ENCODE measurements at places on chromosomes 1 and 21.

DNA sequence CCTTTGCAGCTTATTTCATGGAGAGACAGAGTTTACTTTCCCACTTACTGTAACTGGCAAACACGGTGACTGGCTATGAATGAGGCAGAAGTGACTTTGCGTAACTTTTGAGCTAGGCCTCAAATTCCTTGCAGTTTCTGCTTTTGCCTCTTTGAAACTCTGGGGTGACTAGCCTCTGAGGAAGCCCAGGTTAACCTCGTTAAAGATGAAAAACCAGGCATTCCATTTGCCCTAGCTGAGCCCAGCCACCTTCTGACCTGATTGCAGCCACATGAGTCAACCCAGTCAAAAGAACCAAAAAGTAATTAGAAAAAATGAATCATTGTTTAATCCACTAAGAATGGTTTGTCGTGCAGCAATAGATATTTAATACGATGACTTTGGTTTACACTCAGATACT is 20.4 kb downstream of the PRMT6 start:
- no peak for DNase-seq

- no peak for DNase-seq
Measured at GRCh38 chr1:151537112-151537511, 3.0 kb upstream of the TUFT1 start.

DNA sequence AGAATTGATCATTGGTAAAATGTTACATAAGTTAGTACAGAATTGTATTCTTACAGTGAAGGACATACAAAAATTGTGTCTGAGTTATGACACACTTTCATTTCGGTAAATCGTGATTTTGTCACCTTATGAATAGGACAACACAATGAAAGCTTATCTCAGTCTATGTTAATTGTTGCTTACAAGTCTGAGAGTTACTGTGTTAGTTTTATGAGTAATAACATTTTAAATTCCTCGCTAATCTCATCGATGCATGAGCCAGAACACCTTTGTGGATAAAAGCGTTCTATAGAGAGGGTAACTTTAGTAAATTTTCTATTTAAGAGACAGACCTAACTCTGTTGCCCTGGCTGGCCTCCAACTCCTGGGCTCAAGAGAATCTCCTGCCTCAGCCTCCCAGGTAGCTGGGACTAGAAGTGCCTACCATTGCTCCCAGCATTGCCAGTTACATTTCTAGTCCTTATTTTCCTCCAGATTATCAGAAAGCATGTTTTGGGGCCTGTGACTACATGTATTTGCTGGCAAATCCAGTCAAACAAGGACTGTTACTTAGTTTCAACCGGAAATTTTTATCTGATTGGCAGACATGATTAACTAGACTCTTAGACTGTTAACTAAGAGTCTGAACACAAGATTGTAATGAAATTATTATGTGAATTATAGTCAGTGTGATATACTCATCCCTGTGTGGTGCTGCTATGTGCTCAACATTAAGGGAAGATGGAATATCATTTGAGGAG is 3.0 kb downstream of the PRRC2C start:
- no peak for DNase-seq

GRCh38 chr1:99279525-99279924 is 15.2 kb downstream of the PLPPR4 start:
- DNase-seq = no peak

DNA sequence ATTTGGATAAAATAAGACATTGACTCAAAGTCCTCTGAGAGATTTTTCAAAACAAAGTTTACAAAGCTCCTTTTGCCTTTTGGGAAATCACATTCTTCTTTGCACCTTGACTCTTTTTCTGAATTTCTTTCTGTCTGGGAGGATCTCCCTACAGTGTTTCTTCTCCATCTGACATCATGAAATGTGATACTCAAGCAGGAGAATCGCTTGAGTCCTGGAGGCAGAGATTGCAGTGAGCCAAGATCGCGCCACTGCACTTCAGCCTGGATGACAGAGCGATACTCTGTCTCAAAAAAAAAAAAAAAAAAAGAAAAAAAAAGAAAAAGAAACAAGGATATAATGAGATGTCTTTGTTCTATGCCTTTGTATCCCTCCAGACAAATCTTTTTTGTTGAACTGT is 13.3 kb upstream of the GRIK1 start:
- DNase-seq = no peak

DNA sequence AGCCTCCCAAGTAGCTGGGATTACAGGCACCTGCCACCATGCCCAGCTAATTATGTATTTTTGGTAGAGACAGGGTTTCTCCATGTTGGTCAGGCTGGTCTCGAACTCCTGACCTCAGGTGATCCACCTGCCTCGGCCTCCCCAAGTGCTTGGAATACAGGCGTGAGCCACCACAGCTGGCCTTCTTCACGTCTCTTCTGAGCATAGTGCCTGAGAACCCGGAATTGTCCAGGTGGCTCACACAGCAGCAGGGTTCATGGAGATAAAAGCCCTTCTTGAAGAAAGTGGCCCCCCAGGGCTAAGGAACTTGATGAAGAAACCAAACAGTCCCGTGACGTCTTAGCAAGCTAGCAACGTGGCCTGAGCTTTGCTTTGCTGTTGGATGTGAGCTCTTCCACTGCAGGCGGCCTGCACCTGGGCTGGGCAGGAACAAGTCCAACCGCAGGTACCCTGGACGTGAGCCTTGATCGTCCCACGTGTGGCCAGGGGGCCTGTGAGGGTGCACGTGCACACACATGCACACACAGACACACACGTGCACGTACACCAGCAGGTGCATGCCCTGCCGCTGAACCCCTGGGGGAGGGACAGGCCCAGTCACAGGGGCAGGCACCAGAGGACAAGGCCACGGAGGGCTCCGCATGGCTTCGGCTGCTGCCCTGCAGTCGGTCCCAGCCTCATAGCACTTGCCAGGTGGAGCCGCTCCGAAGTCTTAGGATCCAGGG is 23.4 kb upstream of the TRAPPC10 start:
- no peak for DNase-seq

All from stimulated activated CD4-positive, alpha-beta T cell treated with anti-CD3 and anti-CD28 coated beads, Interleukin-15, amount 100 ng/mL, for 1 hour (primary cell).